ENCODE measurements at places on chromosomes 4 and X.

DNA sequence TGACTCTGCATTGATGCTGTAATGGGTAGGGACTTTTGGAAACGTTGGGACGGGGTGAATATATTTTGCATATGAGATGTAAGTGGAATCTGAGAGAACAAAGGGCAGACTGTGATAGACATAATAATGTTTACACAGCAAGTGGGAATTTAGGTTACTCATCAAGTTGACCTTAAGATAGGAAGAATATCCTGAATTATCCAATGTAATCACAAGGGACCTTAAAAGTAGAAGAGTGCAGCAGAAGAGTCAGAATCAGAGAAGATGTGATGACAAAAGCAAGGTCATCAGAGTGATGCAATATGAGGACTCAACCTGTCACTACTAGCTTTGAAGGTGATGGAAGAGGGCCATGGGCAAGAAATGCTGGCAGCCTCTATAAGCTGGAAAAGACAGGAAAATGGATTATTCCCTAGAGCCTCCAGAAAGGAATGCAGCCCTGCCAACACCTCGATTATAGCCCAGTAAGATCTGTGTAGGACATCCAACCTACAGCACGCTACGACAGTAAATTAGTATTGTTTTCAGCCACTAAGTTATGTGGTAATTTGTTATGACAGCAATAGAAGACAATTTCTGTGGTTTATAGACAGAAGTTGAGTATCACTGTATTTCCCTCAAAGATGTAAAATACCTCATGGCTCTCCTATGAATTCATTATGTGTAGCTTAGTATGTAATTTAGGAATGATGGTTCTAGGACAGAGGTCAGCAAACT, 26.4 kb downstream of the MORC4 start:
- DNase-seq = no peak

DNA sequence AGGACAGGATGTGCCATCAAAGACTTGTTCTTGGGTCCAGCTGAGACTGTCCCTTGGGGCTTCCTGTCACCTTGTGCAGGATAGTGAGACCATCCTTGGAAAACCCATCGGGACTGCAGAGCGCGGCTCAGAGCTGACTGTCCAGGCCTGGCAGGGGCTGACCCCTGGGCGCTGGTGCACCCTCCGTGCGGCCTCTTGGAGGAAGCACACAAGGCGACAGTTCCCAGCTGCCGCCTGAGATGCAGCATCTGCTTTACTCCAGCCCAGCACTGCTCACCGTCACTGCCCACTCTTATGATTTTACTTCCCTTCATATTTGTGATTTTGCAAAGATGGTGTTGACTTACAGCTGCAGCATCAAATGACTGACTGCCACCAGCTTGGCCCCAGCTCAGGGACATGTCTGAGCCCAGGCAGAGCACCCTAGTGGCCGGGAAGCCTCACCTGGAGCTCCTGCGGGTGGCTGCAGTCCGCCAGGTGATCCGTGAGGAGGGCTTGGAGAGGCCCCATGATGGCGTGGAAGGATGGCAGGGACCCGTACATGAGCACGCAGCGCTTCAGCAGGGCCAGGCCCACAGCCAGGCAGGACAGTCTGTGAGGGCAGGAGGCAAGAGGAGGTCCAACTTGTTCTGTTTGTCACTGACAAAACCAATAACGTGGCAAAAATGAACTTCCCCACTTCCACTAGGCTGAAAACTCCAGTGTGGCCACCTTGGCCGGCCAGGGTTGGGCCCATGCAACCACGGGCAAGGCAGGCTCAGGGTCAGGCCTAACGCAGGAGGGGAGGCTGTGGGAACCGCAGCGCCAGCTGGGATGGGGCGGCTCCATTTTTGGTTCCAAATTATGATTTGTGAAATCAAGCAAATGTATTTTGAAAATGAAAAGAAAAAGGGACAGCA, 21.8 kb downstream of the NOP14 start:
- no peak for DNase-seq

GRCh38 chr4:75028196-75028854, 95.4 kb downstream of the PARM1 start:
- no peak for DNase-seq

DNA sequence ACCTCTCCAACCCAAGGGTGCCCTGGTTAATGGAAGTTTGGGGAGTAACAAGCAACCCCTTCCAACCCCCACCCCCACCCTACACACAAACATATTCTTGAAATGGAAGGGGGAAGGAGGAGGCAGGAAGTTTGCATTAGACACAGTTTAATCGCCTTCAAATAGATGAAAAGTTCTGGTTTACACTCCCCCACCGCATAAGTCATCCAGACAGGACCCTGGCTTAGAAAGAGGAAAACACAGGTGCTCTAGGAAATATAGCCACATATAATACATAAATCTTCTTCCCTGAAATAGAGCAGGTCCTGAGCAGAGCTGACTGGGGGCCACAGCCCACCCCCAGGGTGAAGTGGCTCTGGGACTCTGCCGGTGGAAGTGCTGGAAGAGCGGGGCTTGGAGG, 25.1 kb downstream of the SASH3 start:
- DNase-seq = no peak

- no peak for DNase-seq
These were observed 19.7 kb downstream of the OCRL start for GRCh38 chrX:129559783-129560182.

- no peak for DNase-seq
These were observed 108.9 kb downstream of the SYNPO2 start for GRCh38 chr4:118997601-118998000.

GRCh38 chr4:101050837-101051205, 296.5 kb downstream of the PPP3CA start:
- DNase-seq = no peak

DNA sequence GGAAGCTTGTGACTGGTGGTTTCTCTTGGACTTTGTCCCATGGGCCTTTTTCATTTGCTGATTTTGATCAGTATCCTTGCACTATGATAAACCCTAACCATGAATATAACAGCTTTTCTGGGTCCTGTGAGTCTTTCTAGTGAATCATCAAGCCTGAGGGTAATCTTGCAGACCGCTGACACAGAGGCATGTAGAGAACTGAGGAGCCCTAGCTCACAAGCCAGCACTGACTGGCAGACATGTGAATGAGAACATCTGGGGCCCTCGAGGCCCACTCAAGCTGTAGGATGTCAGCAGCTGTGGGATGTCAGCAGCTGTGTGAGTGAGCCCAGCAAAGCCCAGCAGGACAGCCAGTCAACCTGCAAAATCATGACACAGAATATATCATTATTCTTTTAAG, 36.7 kb downstream of the HMGB3 start:
- no peak for DNase-seq

DNA sequence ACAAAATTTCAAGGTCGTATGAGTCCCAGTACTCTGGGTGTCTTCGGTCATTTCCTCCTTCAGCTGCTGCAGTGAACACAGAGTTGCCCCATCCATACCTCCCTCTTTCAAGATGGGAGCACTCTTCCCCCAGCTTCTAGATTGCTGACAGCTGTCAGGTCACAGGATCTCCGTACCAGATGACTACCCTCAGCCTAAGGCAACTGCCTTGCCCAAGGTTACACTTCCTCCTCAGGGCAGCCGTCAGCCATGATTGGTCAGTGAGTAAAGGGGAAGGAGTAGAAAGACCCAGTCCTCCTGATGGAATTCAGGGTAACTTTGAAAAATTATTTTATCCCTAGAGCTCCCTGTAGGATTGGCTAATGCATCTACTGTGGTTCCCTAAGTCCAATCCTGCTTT, 81.6 kb downstream of the NAF1 start:
- no peak for DNase-seq

Measured in RCC 7860 (cell line).